ENCODE measurements at places on chromosomes 1 and 21.

- no peak for DNase-seq
Observed at GRCh38 chr21:36297406-36297937, 22.5 kb upstream of the MORC3 start.

GRCh38 chr1:30286241-30286987 is 437.0 kb downstream of the MATN1 start:
- no peak for DNase-seq

GRCh38 chr1:7595336-7595735 is 175.8 kb upstream of the VAMP3 start:
- DNase-seq = no peak

DNA sequence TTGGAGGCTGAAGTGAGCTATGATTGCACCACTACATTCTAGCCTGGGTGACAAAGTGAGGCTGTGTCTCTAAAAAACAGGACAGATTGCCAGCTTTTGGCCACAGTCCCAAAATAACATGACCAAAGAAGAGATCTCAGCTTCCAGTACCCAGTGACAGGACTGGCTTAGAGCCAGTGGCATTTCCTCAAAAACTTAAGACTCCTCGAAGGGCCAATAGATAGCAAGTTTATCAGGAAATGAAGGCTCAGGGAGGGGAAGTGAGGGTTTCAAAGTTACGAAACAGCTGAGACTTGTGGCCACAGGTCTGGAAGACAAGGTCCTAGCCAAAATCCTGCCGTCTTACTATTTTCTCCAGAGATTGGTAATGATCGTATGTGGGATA is 6.3 kb upstream of the TMEM39B start:
- no peak for DNase-seq

DNA sequence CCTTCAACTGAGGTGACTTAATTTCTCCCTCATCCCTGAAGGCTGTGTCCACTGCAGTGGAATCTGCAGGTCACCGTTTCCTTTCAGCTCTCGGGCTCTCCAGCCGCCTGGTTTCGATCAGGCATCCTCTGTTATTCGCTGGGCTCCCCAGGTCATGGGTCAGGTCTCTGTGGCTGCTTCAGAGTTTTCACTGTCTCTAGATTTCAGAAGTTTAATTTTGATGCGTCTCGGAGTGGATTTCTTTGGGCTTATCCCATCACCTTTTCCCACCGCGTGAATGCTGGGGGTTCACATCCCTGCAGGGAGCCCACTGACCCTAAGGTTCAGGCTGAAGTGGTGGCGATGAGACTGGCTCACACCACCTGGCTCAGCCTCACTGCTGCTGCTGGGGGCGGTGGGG is 3.3 kb downstream of the ACTRT2 start:
- DNase-seq = no peak

DNA sequence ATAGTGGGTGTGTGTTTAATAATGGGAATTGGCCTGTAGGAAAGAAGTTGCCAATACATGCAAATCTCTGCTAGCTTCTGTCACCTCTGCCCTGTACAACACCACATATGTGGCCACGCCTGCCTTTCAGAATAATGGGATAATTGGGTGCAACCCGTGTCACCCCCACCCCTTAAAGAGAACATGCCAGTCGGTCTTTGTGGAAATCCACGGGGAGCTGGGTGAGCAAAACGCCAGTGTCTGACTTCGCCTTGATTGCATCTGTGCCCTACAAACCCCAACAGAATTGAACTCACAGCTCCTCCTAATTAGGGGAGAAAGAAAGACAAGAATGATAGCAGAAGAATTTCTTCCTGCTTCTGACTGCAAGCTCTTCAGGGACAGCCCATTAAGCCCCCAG is 6.4 kb upstream of the PLXNA2 start:
- DNase-seq = no peak

- no peak for DNase-seq
Observed at GRCh38 chr1:206842854-206843253, 22.6 kb upstream of the IL20 start.

- DNase-seq = no peak
Observed at GRCh38 chr1:6163973-6164617, 16.0 kb downstream of the CHD5 start.

GRCh38 chr21:25350056-25350455 is 257.2 kb downstream of the MRPL39 start:
- no peak for DNase-seq

GRCh38 chr21:21188513-21189195 is 190.4 kb downstream of the NCAM2 start:
- no peak for DNase-seq

DNA sequence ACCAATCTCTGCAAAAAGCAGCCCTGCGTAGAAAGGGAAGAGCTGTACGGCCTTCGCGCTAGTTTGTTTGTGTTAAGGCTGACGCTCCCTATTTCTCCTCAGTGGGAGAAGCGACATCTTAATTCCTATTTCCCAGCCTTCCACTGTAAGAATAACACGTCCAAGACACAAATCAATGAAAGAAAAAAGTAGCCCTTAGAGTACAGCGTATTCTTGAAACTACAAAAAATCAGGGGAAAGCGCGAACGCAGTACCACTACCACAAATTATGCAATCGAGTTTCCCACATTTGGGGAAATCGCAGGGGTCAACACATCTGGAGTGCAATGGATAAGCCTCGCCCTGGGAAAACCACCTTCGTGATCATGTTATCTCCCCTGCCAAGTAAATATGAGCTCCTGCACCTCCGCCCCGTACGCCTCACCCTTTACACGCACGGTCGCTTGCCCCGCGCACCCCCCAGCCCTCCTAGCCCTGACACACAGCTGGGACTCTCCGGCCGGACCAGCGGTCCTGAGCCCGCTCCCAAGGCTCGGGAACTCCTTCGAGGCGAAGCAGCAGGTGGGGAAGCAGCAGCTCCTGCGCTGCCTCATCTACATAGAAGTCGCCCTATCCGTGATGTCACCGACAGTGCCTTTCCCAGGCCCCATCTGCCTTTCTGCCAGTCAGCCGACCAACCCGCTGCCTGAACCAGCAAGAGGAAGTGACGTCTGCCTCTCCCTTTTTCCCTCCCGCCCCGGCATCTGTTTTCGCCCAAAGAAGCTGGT is 94.7 kb downstream of the PPIAL4G start:
- no peak for DNase-seq

DNA sequence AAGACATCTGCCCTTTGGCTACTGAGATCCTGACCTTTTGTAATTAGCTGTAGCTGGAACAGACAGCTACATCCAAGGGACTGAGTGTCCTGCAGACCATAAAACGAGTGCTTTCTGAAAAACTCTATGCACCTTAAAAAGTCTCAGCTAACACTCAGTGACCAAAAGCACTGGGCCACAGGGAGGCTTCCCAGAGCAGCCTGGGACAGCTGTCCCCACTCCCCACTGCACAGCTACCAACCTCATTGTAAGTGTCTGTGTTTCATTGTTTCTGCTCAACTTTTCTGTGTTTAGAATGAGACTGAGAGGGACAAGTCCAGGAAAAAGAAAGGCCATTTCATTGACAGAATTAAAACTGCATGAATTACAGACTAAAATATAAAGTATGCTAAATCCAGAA is 80.7 kb downstream of the SMYD2 start:
- DNase-seq = no peak

GRCh38 chr1:85488126-85488525 is 23.2 kb upstream of the DDAH1 start:
- no peak for DNase-seq

- no peak for DNase-seq
Observed at GRCh38 chr1:38198099-38198498, 151.5 kb upstream of the POU3F1 start.

GRCh38 chr1:24635195-24635843 is 7.8 kb upstream of the SRRM1 start:
- DNase-seq = peak; percentile 24

DNA sequence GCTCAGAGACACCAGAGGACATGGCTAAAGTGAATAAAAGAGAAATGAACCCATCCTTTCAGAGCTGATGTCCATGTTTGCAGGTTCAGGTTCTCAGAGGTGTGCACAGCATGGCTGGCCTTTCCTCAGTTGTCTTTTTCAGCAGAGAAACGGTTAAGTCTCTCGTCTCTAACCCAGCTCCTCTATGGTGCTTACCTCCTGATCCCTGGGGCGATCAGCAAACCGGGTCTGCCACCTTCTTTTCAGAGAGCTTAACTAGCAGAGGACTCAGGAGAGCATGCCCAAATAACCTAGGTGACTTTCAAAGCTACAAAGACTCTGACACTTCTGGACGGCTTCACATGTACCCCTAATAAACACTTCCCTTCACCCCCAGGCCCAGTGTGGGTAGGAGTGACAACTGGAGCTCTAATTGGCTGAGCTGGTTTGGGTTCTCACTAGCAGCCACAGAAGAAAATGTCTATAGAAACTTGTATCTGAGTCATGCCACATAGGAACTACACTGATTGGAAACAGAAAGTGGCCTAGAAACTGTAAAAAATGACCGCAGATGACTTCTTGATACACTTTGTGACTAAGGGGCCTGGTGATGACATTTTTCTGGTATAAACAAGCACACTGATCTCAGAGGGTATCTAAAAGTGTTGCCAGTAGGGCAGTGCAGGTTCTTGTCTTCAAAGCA is at the start of gene AIM2:
TSS of gene AIM2 (minus strand) at position 329 of the 682 bp plus-strand sequence. CDS start 3,267 bp downstream, outside the sequence.
- no peak for DNase-seq

GRCh38 chr1:112011202-112011601 is 21.7 kb upstream of the KCND3 start:
- no peak for DNase-seq
